ENCODE measurements at places on chromosomes 5 and 9. TPM values are rescaled to one million over a fixed set of nuclear protein-coding genes. Genes with fewer than 3 reads are reported as not detected.

- no peak for DNase-seq
Measured at GRCh38 chr5:27458287-27458686, 419.9 kb upstream of the CDH9 start.

- DNase-seq = no peak
Measured at GRCh38 chr5:16485656-16486055, 20.1 kb upstream of the ZNF622 start.

DNA sequence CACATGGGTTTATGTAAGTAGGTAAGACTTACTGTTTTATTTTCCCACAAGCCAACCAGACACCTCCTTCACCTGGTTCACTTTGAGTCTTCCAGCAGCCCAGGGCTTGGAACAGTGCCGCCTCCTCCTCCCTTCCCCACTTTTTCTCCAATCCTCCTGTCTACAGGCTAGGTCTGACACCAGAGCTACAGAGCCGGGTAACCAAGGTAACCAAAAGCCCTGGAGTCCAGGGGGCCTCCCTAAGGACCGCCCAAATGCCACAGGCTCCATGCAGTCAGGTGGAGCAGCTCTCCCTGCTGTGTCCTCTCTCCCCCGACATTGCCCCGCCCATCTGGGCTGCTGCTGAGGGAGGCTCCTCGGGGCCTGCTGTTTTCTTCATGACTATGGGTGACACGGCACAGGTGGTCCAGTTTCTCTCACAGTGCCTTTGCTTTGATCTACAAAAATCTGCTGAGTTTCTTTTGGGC lies 138.0 kb upstream of the EFNA5 start:
- no peak for DNase-seq

TRIM36 gene
- 0.46 TPM for polyA plus RNA-seq

DNA sequence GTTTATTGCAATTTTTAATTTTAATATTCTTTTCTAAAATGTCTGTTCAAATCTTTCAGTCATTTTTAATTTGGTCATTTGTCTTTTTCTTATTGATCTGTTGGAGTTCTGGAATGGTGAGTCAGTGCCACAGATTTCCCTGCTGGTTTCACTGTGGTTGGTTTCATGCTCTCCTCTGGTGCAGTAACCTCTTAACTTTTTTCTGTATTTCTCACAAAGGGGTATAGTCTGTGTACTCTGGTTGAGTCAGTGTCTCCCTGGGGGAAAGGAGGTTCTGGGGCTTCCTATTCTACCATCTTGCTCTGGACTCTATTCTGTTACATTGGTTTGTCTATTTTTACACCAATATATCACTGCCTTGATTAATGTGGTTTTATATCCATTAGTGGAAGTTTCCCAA lies 178.8 kb downstream of the CSNK1G3 start:
- no peak for DNase-seq

CD72 gene
- 115 TPM for polyA plus RNA-seq

- DNase-seq = no peak
Measured at GRCh38 chr5:151469992-151470391, 22.6 kb downstream of the SLC36A1 start.

TAL2 gene
- polyA plus RNA-seq = 0.22 TPM

GRCh38 chr5:73764586-73764985 lies 138.6 kb downstream of the ARHGEF28 start:
- no peak for DNase-seq

DNA sequence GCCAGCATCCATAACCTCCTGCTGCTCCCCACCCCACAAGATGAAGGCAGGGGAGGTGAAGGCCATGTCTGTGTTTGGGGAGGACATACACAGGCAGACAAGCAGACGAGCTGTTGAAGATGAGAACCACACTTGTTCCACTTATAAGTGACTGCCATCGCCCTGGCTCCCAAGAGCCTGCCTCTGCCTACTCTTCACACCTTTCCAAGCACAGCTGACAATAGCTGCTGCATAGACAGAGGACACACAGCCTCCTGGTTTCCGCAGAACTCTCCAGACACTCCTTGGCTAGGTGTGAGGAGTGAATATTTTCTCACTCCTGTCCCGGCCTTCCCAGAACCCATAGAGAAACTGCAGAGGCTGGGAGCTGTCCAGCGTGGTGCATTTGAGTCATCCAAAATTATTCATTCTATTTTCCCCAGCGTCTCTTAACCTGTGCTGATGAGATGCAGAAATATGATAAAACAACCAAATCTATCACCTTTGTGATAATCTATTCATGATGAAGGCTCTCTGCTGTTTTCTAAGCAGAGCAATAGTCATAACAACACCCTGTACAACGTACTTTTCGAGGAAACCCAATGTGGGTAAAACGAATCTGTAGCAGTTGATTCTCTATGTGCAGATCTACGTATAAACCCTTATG lies 24.7 kb downstream of the KLF9 start:
- DNase-seq = no peak

DNA sequence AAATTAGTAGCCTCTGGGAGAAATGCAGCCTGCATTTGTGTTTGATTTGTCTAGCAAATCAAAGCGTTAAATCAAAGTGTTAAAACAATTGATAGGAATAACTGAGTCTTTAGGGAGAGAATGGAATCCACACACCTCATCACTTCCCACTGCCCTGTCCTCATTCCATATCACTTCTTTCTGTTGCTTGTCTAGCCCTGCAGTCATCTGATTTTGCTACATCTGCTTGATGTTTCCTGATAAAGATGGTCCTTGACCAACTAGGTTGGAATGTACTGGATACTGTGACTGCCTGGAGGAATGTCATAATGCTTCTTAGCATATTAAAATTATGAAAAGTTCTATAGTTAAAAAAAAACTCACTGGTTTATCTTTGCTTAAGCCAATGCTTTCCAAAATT lies 119.9 kb downstream of the DOCK2 start:
- no peak for DNase-seq

DNA sequence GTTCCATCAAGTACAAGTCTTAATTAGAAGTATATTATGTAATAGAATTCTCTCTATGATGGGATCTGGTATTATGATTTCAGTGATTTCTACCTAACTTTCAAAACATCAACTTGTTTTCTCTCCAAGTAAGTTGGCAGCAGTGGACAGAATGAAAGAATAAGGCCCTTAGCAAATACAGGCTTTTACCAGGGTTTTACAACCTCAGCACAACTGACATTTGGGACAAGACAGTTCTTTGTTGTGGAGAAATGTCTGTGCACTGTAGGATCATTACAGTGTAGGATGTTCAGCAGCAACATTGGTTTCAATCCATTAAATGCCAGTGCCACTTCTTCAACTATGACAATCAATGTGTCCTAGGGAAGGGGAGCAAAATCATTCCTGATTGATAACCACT lies 48.8 kb downstream of the MLANA start:
- no peak for DNase-seq

- no peak for DNase-seq
Measured at GRCh38 chr9:81649475-81650240, 39.7 kb downstream of the TLE1 start.

DNA sequence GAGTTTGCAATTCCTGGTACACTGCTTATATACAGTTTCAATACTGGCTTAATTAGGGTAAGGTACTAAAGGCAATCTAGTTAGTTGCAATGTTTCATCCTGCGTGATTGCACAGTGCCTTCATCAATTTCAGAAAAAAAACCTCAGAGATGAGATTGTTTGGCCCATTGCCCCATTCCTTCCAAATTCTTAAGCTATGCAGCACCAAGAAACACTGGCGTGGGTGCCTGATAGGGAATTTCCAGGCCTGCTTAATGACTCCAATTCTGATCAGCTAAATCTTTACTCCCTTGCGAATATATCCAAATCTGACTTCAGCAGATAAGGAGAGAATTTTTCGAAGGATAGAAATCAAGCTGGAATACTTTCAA lies 35.9 kb upstream of the GAS1 start:
- DNase-seq = no peak

- no peak for DNase-seq
Measured at GRCh38 chr5:40277161-40277906, 402.4 kb upstream of the PTGER4 start.

CDH6 gene
- polyA plus RNA-seq = 0.18 TPM

DNA sequence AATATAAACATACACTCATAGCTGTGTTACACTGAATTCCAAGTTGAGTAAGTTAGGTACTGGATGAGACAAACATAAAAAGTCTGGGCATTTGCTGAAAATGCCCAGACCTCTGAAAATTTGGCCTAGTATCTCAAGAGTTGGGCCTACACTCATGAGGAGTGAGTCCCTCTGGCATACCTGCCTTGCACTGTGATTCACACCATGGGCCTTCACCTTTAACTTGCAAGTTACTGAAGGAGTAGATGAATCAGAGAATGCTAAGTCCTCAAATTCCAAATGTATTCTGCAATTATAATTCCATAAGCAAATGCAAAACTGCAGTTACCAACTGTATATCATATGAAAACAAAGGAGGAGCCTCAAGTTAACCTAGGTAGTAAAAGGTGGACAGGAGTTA lies 32.3 kb upstream of the C9orf40 start:
- no peak for DNase-seq
